SW 1271 (cell line): ENCODE measurements at places on chromosomes 12 and 14.
A peak's percentile ranks its signal among the peaks of the same experiment; 100 is the strongest.

- DNase-seq: no peak
Observed at GRCh38 chr12:95687937-95688336, 102.6 kb downstream of the NTN4 start.

GRCh38 chr12:79725987-79726386 lies 35.2 kb upstream of the PAWR start:
- DNase-seq: peak; percentile 27

GRCh38 chr12:111074559-111074958 lies 154.2 kb upstream of the MYL2 start:
- no peak for DNase-seq

GRCh38 chr12:12577786-12578185 lies 15.1 kb upstream of the DUSP16 start:
- no peak for DNase-seq

DNA sequence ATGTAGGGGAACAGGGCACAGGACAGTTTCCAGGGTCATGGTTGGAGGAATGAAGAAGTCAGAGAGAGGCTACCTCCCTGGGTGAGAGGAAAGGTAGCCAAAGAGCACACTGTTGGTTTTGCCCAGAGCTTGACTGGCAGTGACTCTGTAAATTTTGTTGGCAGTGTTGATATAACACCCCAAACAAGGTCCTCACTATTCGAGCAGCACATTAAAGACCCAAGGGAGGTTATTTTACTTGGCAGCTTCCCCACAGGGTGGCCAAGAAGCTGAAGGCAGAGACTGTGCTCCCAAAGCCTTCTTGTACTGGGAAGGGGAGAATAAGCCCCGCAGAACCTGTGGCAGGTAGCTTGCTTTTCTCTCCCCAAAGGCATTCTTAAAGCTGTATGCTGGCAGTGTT lies 40.6 kb downstream of the WSCD2 start:
- no peak for DNase-seq

DNA sequence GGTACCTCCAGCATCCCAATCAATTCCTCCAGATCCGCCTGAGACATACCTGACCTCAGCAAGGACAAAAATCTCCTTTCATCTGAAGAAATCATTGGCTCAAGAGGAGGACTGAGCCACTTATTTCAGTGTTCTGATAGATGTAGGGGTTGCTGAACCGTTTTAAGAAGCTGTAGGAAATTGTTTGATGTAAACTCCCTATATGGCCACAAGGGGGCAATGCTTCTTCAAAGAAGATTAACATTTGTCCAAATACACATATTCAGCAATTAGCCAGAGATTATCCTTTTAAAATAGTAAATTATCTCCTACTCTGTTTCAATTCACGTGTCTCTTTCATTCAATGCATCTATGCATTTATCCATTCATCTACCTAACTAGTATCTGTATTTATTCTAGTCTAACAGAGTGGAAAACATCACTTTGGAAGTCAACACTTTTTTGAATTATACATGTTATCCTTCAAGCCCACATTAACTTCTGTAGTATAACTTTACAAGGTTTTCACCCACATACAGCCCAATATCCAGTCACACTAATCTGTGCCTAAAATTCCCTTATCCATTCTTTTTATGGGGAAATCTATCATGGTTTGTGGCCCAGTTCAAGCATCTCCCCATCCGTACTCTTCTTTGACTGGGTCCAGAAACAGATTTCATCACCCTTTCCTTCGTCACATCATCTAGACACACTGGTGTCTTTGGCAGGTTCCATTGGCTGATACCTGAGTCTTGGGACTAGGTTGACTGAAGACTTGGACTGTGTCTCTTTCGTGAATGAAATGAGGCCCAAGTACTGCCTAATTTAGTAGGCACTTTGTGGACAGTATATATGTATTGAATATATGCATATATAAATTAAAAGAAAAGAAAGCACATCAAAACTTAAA lies 411.0 kb upstream of the OR4E1 start:
- DNase-seq: peak; percentile 21

DNA sequence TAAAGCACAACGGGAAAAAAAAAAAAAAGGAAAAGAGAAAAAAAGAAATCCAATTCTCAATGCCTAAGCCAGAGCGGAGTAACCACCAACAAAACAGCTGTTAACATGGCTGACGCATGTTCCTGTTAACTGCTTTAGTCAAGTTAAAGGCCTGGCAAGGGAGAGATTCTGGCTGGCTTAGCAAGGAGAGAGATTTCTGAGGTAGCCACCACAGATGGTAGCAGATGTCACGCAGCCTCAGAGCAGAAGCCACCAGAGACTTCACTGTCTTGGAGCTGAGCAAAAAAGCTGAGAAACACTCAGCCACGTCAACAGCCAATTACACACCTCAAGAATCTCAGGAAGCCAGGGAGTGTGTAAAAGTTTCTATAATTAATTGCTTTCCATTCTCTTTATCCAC lies 87.1 kb downstream of the TMCC3 start:
- DNase-seq: no peak

DNA sequence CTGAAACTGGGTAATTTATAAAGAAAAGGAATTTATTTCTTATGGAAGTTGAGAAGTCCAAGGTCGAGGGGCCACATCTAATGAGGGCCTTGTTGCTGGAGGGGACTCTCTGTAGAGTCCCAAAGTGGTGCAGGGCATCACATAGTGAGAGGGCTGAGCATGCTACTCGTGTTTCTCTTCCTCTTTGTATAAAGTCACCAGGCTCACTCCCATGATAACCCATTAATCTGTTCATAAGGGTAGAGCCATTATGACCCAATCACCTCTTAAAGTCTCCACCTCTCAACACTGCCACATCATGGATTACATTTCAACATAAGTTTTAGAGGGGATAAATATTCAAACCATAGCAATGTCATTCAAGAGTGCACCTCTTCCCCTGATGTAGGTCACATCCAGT lies 79.1 kb upstream of the ATP2B1 start:
- no peak for DNase-seq

- no peak for DNase-seq
Observed at GRCh38 chr14:49044981-49045380, 541.2 kb downstream of the RPS29 start.

DNA sequence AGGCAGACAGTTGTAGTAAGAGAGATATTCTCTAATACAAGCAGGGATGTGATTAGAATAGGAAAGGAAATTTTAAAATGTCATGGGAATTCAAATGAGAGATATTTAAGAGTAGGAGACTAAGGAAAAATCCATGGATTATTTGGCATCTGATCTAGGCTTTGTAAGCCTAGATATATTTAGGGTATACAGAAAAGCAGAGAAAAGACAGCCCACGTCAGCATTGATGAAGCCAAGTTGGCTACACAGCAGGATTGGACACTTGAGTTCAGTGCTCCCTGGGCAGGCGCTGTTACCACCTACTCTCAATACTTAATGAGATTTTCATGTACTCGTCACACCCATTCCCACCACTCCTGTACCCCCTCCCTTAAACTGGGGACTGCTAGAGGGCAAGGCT lies 1.7 kb upstream of the KCNJ8 start:
- DNase-seq: no peak

DNA sequence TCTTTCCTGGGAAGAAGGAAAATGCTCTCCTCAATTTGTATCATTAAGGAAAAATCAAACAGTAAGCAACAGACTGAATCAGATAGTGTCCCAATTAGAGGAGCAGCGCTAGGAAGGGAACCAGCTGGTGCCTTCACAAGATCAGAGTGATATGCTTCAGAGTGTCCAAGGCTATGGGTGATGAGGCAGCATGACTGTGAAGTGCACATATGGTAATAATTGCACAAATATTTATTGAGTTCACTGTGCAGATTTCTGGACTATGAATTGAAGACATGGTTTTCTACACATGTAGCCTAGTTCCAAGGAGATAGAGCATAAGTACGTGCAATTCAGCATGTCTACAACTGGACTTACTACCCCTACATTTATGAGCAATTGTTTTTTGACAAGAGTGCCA lies 78.8 kb upstream of the EVL start:
- no peak for DNase-seq

GRCh38 chr12:55972042-55972441 lies 1.8 kb upstream of the RAB5B start:
- DNase-seq: peak; percentile 29

GRCh38 chr14:31927348-31927832 lies 149.7 kb upstream of the ARHGAP5 start:
- peak; percentile 74 for DNase-seq

DNA sequence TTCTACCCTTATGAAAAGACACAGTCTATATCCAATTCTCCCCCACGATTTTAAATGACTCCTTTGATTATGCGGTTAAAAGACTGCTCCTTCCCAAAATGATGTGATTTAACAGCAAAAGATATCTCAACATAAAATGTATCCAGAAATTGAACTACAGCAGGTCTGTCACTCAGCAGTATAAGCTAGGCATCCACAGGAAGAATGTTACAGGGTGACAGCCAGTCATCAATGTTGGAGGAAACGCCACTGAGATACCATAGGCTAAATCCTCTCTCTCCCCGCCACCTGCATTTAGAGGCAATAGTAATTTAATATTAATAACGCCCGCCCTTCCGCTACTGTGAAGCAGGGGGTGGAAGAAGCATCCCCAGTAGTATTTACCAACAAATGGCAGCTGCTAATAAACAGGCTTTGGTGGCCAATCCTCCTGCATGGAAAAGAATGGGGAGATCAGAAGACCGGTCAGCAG lies 613 bp downstream of the RECQL start:
- DNase-seq: no peak

DNA sequence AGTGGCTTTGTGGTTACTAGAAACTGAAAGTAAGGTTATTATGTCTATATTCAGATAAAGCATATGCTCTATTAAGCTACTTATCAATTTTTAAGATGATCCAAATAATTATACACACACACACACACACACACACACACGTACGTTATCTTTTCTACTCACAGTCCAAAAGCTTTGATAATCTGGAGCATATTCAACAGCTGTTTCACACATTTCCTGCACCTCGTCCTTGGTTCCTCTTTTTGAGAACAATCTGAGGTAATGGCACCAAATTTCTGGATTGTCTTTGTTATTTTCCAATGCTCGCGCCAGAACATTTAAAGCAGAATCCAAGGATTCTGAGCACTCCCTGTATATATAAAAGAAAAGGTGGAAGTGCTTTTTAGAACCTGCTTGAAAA lies 37.5 kb downstream of the ZFC3H1 start:
- DNase-seq: no peak

DNA sequence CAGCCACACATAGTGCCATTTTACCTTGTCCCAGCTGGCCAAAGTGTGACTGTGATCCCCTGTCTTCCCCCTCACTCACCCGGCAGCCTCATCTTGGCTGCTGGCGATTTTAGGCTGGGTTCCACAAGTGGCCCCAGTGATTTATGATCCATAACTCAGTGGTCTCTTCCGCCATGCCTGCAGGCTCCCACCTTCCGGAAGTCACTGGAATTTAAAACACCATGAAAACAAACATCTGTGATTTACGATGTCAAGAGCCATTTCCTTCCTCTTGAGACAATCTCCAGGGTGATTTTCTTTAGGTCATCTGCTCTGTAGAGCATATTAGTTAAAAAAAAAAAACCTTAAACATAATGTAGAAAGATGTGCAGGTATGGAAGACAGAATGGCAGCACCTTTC lies 282.3 kb downstream of the CACNA1C start:
- no peak for DNase-seq

GRCh38 chr14:96119947-96120346 lies 80.8 kb downstream of the C14orf132 start:
- no peak for DNase-seq

- peak; percentile 71 for DNase-seq
Observed at GRCh38 chr14:105430565-105430964, 10.9 kb downstream of the MTA1 start.
